Activated CD4-positive, alpha-beta T cell treated with anti-CD3 and anti-CD28 coated beads for 36 hours (primary cell): ENCODE measurements at places on chromosomes 6 and 20. TPM values are rescaled to one million over a fixed set of nuclear protein-coding genes. Genes with fewer than 3 reads are reported as not detected.

DNA sequence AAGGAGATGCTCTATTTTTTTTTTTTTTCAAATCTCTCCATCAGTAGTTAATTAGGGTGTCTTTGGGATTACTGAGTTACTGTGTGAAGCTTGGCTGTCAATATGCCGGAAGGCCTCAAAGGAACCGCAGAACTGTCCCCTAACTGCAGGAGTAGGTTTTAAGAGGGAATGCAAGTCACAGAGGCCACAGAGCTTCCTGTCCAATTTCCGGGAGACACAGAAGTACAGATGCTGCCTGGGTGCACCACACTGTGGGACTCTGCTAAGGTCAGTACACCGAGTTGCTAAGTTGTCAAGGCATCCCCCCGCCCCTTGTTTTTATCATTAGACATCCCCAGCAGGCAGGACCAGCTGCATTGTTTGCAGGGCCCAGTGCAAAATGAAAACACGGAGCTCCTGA is 120.2 kb upstream of the RAB32 start:
- DNase-seq = no peak

DNA sequence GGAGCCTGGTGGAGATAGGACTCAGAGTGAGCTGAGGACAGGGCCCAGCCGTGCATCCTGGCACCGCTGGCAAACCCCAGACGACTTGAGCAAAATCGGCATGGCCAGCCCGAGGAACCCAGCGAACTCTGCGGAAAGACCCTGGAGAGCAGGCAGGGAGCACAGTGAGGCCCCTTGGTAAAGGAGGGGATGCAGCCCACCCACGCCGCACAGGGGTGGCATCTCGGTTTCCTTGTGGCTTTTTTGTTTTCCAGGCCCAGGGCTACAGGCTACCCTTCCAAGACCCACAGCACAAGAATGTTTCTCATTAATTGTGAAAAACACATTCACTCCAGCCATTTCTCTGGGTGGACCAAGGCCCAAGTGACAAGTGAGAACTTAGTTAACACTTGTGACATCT is 71.4 kb downstream of the BMP7 start:
- DNase-seq = no peak

- no peak for DNase-seq
Observed at GRCh38 chr20:16011056-16011455, 562.2 kb downstream of the KIF16B start.

GRCh38 chr6:21149470-21149869 is 444.1 kb upstream of the SOX4 start:
- DNase-seq = no peak

DNA sequence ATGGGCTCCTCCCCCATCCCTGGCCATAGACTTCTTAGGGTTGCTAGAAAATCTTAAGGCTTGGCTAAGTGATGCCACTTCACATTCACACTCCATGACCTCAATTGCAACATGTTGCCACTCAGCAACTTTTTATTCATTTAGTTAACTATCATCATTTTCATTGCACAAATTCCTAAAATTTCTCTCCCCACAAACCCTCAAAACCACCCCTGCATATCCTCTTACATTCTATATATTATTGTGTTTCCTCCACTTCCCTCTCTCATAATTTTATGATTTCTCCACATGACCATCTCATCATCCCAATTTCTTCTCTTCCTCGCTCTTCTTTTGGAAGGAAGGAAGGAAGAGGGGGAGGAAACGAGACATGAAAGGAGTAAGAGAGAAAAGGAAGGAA is 436.0 kb downstream of the HACE1 start:
- DNase-seq = no peak

GRCh38 chr20:59429396-59429795 is 129.0 kb downstream of the EDN3 start:
- DNase-seq = no peak

DNA sequence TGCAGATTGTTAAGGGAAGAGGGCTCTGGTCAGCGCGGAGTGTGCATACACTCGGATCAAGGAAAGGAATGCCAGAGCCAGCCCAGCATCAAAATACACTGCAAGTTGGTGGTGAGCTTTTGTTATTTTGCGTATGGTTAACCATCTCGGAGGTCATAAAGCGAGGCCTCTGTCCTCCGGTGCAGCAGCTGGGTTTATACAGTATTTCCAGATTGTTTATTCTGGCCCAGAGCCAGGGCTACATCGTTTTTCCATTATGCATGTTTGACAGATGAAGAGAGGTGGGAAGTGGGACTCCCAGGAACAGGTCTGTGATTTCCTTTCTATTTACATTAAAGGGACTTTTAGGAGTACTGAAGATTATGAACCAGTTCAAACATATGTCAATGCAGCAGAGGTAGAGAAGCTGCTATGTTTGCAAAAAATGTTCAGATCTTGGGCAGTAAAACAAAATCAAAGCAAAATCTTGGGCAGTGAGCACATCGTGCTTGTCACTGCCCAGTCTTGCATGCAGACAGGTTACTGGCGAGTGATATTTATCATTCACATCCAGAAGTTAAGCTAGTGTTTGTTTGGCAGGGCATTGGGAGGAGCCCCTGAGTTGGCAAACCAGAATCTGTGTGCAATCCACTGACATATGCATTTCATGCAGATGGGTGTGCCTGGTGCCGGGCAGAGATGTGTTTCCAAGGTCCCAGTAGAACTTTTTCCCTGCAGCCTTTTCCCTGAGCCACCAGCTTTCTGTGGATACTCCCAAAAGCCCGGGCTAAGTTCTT is 256.3 kb upstream of the TAB2 start:
- DNase-seq = no peak

GRCh38 chr20:44117296-44118184 is 69.4 kb downstream of the JPH2 start:
- no peak for DNase-seq

DNA sequence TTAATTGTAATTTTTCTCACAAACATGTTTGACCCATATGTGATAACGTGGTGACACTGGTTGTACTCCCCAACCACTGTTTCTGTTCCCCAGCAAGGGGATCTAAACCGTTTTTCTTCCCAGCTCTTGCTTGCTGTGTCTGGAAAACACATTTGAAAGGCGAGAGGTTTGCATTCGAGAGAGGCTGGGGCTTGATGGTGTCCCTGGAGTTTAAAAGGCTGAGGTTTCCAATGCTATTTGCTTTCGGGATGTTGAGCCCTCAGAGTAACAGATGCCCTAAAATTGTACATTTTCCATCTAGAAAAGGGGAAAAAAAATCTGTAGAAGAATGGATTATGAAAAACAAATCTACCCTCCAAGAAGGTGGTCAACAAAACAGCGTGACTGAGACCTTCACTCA is 35.4 kb downstream of the AKAP12 start:
- no peak for DNase-seq

GRCh38 chr20:31485450-31486339 is 10.6 kb downstream of the REM1 start:
- DNase-seq = peak; percentile 40

DNA sequence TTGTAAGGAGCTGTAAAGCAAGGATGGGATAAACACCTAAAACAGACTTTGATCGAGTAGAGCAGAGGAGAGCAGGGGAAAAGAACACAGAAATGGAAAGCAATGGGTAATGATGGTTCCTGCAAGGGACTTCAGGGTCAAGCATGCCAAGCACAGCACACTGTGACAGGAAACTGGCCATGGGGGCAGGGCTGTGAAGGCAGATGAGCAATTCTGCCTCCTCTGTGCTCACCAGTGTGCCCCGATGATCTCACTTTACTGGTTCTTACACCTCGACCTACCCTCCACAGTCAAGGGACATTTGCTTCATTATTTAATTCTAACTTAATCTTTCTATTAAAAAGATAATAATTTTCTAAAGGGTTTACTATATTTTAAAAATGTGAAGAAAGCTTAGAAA is 21.6 kb upstream of the MYB start:
- DNase-seq = peak; percentile 79

- DNase-seq = no peak
Observed at GRCh38 chr6:33082702-33083101, 6.9 kb downstream of the HLA-DPB1 start.

- DNase-seq = no peak
Observed at GRCh38 chr6:14622085-14622484, 504.5 kb downstream of the CD83 start.

Gene LY6G6C
- not detected for total RNA-seq

Gene BEND3
- 5.5 TPM for total RNA-seq

Gene ASIP
- total RNA-seq = not detected
